ENCODE measurements at places on chromosomes 1 and 21.

DNA sequence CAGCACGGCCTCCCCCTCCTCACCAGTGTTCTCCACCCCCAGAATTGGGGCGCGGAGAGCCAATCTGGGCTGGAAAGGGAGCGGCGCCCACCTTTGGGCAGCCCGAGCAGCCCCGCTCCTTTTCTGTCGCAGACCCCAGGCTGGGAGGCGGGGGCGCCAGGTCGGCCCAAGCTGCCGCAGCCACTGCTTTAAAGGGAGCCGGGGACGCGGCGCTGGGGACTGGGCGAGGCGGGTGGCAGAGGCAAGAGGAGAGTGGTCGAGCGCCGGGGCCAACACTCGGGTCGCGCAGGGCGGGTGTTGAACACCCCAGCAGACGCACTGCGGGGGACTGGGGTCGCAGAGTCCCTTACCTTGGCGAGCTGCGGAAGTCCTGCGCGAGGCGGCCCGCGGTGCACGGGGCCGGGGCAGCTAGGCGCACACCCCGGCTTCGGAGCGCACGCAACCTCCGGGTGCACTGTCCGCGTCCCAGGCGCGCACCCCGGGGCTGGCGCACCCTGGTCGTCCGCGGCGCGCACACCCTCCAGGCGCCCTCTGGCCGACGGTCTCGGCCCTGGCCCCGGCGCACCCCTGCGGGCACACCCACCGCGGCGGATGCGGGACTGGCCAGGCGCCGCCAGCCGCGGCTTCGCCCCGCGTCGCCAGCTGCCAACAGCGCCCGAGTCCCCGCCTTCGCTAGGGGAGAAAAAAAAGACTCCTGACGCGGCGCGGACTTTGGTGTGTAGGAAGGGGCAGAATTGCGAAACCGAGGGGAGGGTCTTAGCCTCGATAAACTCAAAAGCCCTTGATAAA lies at the start of gene KANK4:
TSS of gene KANK4 (minus strand) at position 679 of the 789 bp plus-strand sequence. CDS start 37,870 bp downstream, outside the sequence.
- DNase-seq, result no peak

GRCh38 chr21:44910229-44911067 lies 10.3 kb downstream of the ITGB2 start:
- no peak for DNase-seq

DNA sequence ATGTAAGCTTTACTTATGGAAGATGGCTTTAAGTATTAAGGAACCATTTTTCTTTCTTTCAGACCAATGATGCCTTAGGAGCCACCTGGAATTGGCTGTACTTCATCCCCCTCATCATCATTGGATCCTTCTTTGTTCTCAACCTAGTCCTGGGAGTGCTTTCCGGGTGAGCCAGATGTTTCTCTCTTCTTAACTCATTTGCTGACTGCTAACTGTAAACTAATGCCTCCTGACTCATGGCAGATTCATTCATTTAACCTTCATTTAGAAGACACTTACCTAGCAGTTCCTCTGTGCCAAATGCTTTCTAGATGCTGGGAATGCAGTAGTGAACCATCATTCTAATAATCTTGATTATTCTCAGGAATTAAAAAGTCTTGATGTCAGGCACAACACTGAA lies 168.0 kb downstream of the CACNA1E start:
- no peak for DNase-seq

DNA sequence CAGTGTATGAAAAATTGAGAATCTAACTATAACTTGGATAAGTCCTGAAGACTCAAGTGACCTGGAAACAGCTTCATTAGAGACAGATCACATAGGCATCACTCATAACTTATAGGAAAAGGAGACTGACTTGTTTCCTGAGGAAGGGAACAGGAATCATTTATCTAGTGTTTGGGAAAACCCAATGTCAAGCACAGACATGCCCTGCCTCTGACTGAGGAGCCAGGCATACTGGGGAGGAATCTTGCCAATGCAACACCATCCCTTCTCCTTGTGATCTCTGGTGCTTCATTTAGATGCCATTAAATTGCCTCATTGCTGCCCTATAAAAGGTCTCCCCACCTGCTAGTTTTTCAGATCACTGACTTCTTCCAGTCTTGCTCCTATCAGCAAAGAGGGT lies 10.3 kb downstream of the LCE4A start:
- DNase-seq, result no peak

- no peak for DNase-seq
These were observed 32.9 kb downstream of the RASAL2 start for GRCh38 chr1:178126741-178127185.

DNA sequence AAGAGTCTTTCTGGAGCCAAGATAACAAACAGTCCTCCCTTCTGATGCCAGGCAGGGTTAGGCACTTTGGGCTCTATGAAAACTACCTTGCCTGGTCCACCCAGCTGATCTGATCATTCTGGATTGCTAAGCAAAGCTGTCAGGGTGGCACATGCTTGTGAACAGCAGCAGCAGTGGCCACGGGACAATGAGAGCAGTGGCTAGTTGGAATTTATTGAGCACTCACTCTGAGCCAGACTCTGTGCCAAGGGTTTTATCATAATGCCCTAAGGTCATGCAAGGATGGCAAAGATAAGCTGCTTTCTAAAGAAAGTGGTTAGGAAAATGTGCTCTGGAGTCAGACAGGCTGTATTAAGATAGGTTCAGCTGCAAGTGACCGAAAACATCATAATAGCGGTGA lies 390.4 kb upstream of the VAMP3 start:
- no peak for DNase-seq

DNA sequence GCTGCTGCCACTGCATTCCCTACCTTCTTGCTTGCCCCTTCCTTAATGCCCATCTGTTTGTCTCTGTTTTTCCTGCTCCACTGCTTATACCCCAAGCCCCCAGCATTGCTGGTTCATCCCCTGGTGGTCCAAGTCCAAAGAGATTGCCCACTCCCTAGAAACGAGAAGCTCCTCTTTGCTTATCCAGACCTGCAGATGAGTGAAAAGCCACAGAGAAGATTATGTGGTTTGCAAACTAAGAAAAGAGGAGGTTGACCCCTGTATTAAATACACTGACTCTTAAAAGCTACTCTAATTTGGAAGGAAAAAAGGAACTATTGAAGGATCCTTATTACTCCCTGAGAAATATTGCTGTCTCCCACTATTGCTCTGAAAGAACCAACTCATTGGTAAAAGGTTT lies 146.8 kb upstream of the RAB4A start:
- no peak for DNase-seq
